Fibroblast of the conjunctiva (primary cell): ENCODE measurements at places on chromosomes 12 and 14.
A peak's percentile ranks its signal among the peaks of the same experiment; 100 is the strongest.

- no peak for DNase-seq
Measured at GRCh38 chr12:102564026-102564425, 83.7 kb upstream of the IGF1 start.

GRCh38 chr12:84841591-84841990 lies 71.0 kb downstream of the SLC6A15 start:
- DNase-seq = no peak

- DNase-seq = no peak
Measured at GRCh38 chr14:75720116-75720515, 59.1 kb downstream of the TTLL5 start.

- no peak for DNase-seq
Measured at GRCh38 chr14:85634205-85634604, 104.3 kb downstream of the FLRT2 start.

GRCh38 chr14:32330351-32331111 lies 1.4 kb downstream of the AKAP6 start:
- no peak for DNase-seq

DNA sequence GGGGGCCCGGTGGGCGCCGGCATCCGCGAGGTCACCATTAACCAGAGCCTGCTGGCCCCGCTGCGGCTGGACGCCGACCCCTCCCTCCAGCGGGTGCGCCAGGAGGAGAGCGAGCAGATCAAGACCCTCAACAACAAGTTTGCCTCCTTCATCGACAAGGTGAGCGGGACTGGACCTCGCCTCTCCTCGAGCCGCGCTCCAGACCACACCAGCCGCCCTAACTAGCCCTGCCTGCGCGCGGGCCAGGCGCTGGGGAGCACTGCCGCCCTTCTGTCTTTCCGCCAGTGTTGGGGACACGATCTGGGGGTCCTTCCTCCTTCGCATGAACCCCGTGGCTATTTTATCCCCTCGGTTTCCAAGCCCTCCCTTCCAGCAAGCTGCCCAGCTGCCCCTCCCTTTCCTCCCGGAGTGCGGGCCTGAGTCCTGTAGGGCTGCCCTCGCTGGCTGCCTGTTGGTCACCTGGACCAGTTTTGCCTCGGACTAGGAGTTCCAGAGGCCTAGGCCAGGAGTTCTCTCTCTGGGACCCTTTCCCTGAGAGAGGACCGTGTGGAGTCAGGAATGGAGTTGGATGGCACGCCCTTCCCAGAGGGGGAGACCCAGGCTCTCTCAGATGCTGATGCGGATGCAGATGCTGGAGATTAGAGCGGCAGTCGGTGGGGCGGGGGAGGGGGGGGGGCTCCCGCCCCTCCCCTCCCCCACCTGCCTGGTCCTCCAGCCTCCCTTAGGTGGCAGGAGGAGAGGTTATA lies 592 bp downstream of the KRT7 start:
- no peak for DNase-seq

DNA sequence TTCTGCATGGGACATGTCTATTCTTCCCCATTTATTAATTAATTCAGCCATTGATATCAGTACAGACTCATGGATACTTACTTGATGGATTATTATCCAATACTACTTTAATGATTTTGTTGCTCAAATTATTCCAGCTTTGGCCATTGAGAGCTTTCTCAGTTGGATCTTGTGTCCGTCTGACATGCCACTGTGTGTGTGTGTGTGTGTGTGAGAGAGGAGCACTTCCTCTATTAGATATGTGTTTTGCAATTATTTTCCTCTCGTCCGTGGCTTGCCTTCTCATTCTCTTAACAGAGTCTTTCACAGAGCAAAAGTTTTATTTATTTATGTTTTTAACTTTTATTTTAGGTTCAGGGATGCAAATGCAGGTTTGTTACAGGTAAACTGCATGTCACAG lies 194.2 kb downstream of the ADGRD1 start:
- DNase-seq = no peak

- DNase-seq = peak; percentile 55
Measured at GRCh38 chr12:93514853-93515252, 47.5 kb downstream of the MRPL42 start.

GRCh38 chr12:6193853-6194815 lies 6.1 kb upstream of the CD9 start:
- no peak for DNase-seq

DNA sequence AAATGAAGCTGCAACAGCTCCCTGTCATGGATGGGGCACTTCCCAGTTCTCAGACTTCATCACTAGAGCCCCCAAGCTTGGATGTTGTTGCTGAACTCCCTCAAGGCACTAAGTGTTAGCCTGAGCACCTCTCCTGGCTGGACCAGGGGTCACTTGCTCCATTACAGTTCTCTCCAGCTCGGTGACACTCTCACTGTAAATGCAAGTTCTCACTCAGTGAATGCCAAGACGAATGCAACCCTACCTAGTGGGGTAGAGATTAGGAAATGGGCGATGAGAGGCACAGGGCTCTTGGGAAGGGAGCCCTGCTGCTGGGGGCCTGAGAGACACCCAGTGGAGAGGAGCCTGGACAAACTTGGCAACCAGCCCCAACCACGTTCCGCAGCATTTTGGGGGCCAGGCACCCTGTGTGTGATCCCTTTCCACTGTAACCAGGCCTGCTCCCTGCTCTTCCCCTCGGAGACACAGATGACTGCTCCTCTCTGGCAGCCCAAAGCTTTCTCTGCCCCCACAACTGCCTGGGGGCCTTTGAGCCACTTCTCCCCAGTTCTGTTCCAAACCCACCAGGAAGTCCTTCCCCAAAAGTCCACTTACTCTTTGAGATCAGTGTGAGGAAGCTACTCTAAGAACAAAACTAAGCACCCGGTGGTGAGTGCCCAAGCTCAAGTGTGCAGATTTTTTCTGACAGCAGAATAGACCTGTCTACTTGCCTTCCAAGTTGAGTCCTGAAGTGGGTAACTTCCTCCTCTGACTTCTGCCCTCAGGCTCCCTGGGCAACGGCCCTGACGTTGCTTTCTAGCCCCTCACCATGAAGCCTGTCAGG lies 8.0 kb upstream of the SELPLG start:
- DNase-seq = no peak

DNA sequence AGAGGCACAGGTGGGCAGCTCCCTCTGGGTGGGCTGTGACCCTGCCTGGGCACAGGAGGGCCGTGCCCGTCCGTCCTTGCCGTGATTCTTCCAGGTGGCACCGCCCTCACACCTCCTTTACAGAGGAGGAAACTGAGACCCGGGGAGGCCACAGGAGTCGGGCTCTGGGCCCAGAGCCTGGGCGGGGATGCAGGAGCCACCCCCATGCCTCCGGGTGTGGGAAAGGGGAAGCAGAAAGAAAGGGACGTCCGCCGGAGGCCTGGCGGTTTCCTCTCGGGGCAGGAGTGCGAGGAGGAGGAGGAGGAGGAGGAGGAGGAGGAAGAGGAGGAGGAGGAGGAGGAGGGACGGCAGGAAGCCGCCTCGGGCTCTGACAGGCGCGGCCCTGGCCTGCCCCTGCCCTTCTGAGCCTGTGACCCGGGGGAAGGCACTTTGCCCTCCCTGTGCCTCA lies 23.0 kb downstream of the SH2B3 start:
- no peak for DNase-seq

GRCh38 chr12:57151741-57152630 lies 4.6 kb upstream of the LRP1-AS start:
- DNase-seq = peak; percentile 87

DNA sequence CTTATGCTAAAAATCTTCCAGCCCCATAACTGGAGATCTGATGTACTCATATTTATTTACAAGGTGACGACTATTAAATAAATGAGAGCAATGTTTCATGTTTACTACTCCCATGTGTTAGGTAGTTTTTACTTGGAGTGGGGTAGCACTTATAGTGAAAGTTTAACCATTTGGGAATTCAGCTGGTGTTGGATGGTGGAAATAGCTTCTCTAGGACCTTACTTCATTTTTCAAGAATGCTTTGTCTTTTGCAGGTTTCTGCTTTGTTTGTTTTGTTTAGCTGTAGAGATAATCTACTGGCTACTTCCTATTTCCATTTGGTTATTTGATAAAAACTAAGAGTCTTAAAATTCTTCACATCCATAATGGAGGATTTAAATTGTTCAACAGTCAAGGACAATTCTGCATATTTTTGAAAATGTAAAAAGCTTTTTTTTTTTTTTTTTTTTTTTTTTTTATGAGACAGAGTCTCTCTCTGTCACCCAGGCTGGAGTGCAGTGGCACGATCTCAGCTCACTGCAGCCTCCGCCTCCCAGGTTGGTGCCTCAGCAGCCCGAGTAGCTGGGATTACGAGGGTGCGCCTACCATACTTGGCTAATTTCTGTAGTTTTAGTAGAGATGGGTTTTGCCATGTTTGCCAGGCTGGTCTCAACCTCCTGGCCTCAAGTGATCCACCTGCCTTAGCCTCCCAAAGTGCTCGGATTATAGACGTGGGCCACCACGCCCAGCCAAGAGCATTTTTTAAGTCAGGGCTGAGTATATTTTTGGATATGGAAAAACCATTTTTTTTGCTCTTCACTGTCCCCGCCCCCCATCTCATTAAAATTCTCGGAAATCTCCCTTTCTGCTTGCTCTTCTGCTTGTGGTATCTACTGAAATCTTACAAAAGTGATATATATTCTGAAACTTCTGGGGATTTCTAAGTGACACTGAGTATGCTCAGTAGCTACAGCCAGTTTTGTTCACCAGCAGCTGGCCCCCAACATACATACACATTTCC lies 1.4 kb upstream of the ABCD2 start:
- DNase-seq = no peak

- DNase-seq = no peak
Measured at GRCh38 chr12:15886372-15887042, 4.3 kb downstream of the STRAP start.

GRCh38 chr12:57604454-57604991 lies at the start of gene DTX3:
Gene DTX3, plus strand, starts transcription at chr12:57604824. Its CDS starts 1,694 bp downstream, at chr12:57606518.
- no peak for DNase-seq

DNA sequence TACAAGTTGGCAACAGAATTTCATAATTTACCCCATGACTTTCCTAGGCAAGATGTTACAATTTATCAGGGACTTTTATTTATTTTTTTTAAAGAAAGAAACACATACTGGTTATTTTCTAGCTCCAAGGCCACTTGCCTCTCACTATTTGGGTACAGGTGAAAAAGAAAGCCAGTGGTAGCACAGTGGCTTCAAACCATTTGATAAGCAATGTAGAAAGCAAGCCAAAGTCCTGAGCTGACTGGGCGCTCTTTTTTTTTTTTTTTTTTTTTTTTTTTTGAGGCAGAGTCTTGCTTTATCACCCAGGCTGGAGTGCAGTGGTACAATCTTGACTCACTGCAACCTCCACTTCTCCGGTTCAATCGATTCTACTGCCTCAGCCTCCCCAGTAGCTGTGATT lies 73.3 kb downstream of the STXBP6 start:
- DNase-seq = no peak

- DNase-seq = no peak
Measured at GRCh38 chr12:49730050-49730449, 11.3 kb upstream of the TMBIM6 start.

- peak; percentile 10 for DNase-seq
Measured at GRCh38 chr14:76109087-76109880, 42.4 kb upstream of the GPATCH2L start.

- DNase-seq = no peak
Measured at GRCh38 chr12:108634341-108634751, 652 bp upstream of the SELPLG start.

DNA sequence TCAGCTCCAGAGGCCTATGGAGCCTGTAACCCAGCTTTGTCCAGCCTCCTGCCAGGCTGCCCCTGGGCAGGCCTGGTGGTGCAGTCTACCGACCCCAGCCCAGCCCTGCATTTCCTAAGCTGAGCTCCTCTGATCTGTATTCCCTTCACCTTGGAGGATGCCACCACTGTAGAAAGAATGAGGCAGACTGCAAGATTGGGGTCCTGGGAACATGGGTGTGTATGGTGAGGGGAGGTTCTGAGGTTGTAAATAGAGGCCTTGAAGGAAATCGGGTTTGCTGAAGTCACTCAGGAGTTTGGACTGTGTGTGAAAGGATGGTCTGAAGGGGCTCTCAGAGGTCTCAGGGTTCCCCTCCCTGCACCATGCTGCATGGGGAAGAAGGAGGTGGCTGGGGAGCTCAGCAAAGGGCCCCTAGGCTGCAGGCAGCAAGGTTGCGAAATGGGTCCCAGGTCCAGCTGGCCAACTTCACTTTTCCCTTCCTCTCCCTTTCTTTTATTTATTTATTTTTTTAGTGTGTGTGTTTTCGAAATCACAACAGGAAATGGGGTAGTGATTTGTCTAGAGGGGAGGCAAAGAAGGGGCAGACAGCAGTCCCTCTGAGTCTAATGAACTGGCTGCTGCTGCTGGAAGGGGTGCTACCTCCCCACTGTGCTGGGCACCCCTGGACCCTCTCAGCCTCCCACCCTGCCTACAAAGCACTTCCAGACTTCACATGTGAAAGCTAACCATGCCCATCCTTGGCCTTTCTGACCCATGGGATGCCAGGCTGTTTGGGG lies 1.2 kb upstream of the LRP1-AS start:
- DNase-seq = no peak

- DNase-seq = peak; percentile 95
Measured at GRCh38 chr14:24367514-24368211, at the start of gene NFATC4. Gene NFATC4, plus strand, starts transcription at chr14:24368184. Its CDS starts 157 bp downstream, at chr14:24368341.

DNA sequence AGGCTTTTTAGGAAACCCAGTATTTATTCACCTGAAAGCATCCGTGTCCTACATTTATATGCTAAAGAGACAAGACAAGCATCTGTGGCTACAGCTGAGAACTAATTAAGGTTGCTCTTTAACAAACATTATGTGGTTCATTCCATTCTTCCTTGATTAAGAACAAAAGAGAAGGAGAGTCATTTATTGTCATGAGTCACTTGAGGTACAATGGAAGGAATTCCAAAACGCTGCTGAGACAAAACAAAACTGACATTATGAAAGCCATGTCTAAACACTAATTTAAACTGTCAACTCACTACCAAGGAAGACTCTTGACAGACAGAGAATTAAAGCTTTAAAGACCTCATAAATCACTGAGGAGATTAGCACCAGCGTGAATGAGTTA lies 214.4 kb downstream of the BMP4 start:
- DNase-seq = no peak

DNA sequence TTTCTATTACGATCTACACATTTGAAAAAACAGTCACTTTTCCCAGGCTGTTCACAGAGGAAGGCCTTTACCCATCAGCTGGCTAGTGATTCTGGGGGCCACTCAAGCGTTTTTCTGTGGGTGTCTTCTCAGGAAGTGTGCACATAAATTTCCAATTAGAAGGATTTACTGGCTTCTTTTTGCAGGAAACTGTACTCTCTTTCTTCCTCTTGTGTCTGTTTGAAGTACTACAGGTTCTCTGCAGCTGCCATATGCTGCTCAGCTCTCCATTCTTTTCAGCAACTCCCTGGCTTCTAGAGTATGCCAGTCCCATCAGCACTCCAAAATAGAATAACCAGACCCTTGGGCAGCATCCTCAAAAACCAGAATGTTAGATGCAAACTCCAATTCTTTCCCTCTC lies 110.4 kb upstream of the NAV3 start:
- peak; percentile 8 for DNase-seq

DNA sequence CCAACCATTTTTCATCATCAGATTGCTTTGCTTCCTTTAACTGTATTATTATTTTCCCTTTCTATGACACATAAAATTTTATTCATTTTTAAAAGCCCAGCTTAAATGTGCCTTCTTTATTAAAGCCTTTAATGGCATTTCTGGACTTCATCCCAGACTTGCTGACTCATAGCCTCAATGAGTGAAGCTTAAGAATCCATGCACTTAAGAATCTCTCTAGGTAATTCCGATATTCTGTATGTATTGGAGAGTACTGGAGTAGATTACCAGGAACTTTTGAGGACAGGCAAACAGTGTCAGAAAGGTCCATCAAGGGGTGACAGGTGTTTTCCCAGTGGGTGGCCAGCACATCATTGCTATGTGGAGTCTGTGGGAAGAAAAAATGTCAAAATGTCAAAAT lies 107.9 kb downstream of the PTPRQ start:
- peak; percentile 94 for DNase-seq
